Activated T-cell treated with anti-CD3 and anti-CD28 coated beads for 4 hours (primary cell): ENCODE measurements at places on chromosomes 13 and 19.

GRCh38 chr19:14048443-14049153, 13.3 kb downstream of the PALM3 start:
- peak; percentile 77 for DNase-seq

DNA sequence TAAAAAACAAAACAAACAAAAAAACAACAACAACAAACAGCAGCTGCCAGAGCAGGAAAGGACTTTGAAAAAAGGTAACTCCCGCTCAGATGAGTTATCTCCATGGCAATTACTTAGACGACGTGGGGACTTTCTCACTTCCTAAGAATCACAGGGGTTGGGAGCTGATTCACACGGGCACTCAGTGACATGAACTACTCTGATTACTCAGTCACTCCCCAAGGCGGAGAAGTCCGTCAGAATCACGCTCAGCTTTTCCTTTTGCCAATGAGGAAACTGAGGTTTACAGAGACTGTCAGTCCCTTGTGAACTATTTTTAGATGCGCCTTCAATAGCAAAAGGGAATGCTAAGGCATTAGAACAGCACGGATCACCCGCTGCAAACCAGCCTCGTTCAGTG, 32.3 kb upstream of the MATK start:
- DNase-seq: no peak

DNA sequence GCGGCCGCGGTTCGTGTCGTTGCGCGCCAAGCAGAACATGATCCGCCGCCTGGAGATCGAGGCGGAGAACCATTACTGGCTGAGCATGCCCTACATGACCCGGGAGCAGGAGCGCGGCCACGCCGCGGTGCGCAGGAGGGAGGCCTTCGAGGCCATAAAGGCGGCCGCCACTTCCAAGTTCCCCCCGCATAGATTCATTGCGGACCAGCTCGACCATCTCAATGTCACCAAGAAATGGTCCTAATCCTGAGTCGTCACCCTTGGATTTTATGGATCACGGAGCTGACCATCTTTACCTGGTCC, 475 bp downstream of the MRPL57 start:
- no peak for DNase-seq

GRCh38 chr19:13115936-13116281, 631 bp downstream of the TRMT1 start:
- no peak for DNase-seq

- no peak for DNase-seq
These were observed 45.4 kb downstream of the WDFY2 start for GRCh38 chr13:51629491-51630287.

DNA sequence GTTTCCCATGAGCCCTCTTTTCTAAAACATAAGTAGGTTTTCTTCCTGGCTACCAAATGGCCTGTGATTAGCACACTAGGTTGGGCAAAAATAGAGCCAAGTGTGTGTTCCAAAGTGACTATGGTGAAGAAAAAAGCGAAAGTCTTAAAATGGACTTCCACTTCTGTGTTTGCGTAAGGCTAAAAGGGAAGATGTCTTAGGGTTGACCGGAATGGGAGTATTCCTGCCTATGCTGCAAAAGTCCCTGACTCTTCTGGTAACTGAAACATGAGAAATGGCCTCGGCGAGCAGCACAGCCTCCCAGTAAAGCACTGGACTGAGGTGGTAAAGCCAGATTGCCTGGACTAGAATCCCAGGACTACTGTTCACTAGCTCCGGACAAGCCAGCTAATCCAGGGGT, 2.4 kb upstream of the FPR1 start:
- no peak for DNase-seq

GRCh38 chr19:33712268-33712667, 84.4 kb upstream of the KCTD15 start:
- DNase-seq: no peak

DNA sequence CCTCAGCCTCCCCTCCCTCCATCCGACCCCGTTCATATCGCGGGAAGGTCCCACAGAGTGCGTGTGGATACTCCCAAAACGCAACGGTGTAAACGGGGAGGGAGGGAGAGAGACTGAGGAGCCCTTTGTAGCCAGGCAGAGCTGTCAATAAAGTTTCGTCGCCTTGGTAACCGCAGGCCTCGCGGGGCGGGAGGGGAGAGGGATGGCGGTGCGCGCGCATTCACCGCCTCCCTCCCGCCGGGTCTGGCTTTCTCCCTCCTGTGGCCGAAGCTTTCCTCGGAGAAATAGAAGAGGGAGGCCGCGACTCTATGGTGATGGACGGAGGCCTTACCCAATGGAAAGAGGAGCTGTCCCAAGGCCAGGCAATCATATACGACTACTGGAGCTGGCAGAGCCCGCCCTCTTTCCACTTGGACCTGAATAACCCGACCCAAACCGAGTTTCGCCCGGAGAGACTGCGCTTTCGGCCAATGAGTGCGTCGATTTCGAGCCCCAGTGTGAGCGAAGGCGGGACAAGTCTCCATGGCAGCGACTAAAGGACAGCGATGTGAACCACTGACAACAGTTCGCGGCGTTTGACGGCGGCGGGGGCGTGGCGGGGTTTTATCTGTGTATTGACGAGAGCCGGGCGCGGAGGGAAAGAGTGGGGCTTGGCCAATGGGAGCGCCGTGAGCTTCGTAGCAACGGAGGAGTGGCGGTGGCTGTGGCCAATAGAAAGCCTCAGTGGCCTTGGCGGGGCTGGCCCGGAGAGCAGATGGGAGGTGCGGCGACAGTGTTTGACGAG, at the start of gene KMT5C:
TSS of gene KMT5C (plus strand) at position 772 of the 784 bp plus-strand sequence. CDS start 2,061 bp downstream, outside the sequence.
- DNase-seq: peak; percentile 100

GRCh38 chr13:51935326-51936171, 73.8 kb downstream of the CCDC70 start:
- DNase-seq: no peak

DNA sequence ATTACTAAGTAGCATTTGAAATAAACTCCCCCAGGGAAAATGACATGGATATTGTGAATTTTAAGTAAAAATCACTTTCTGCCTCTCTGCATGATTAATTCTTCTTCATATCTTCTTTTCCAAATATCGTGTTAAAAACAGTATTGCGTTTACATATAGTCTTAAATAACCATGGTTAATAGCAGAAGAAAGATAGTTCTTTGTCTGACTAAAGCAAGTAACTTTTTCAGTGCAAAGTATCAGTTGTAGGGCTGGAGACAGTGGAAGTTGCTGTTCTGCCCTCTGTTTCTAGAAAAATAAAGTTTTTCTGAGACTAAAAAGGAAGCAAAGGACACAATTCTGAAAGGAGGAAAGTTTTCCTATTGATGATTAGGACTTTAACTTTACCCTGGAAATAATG, 330.2 kb downstream of the NDFIP2 start:
- DNase-seq: no peak

GRCh38 chr13:38902551-38902950, 88.1 kb downstream of the STOML3 start:
- DNase-seq: no peak

DNA sequence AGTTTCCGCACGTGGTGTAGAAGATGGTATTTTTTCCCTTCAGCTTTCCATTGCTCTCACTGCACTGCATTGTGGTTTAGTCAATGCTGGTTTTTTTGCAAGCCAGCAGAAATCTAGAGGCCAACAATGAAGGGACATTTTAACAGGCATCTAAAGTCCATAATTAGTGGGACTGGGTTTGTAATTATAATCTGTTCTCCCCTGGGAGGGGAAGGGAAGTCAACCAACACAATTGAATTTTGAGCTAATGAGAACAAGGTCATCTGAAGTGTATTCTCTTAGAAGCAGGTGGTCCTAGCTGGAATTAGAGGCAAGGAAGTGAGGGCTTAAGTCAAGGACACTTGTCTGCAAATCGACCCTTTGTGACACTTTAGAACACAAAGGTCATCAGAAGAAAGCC, 156.4 kb downstream of the MYO16 start:
- DNase-seq: no peak

DNA sequence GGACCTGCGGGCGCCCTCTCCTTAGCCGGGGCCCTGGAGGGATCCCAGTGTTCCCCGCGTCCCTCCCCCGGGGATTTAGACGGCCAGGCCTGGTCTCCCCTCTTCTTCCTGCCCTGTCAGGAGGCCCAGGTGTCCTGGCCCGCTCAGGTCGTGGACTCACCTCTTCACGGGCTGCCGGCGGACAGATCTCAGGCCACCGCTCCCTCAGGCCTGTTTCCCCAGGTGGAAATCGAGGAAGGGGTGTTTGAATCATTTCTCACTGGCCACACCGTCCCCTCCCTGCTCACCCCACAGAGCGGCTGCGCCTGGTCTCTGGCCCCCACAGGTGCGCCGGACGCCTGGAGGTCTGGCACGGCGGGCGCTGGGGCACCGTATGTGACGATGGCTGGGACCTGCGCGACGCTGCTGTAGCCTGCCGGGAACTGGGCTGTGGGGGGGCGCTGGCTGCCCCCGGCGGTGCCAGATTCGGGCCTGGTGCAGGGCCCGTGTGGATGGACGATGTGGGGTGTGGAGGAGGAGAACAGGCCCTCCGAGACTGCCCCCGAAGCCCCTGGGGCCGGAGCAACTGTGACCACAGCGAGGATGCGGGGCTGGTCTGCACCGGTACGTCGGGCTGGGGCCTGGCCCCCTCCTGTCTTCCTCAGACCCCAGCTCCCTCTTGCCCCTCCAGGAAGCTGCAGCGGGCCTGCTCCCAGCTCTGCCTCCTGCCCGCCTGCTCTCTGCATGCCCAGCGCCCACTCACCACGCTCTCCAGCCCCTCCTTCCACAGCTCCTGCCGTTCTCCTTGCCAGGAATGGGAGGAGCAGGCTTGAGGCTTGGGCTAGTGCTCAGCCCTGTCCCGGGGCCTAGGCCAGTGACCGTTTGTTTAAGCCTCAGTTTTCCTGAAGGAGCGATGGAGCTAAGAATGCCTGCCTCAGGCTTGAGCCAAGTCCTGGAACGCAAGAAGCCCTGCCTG, 2.5 kb downstream of the SSC5D start:
- no peak for DNase-seq

DNA sequence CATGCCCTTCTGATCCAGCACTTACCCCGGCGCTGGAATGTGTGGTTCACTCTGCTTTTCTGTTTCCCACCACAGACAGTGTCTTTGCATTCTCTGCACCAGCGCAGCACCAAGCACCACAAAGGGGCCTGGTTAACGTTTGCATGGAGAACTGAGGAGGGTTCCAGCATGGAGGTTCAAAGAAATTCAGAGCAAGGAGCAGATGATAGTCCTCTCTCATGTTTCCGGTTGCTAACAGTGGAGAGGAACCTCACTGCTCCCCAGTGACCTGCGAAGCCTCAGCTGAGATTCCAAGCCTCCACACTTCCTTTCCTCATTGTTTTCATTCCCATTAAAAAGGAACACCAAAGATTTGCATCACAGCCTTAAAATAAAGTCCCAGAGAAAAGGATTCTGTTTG, 99.7 kb downstream of the STARD13 start:
- DNase-seq: no peak

- no peak for DNase-seq
These were observed 499.5 kb upstream of the GPC6 start for GRCh38 chr13:92727118-92727517.

DNA sequence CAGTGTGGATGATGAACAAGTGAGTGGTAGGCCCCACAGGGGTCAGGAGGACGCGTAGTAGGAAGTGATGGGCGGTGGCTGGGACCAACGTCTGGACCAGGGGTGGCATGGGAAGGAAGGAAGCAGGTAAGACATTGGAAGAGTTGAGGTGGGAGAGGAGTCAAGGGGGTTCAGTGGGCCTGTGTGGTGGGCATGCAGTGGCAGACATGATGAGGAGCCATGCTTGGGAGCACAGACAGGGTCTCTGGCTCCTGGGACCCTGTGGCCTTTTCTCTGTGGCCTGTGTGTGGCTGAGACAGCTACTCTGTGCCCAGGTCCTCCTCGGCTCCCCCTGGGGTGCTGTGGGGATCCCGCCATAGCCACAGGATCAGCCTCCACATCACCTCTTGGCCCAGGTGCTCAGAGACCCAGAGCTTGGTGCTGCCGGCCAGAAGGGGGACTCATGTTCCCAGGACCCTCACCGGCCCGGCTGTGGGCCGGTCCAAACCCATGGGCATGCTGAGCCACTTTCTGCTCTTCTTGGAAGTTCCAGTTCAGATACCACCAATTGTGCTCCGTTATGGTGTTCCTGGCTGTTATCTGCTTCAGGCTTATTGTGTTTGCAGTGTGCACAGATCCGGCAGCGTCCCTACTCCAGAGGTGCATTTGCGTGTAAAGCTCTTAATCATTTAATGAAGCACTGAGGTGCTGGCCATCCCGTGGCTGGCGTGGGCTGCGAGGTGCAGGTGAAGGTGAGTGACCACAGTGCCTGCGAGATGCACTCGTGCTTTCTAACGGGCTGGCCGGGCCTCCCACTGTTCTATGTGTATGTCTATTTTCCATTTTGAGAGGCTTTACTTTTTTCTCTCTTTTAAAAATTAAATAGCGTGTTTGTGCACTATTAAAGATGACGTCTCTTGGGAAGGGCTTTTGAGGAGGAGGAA, 147.9 kb downstream of the TEX29 start:
- DNase-seq: no peak

GRCh38 chr19:13128583-13128982, 10.5 kb downstream of the NACC1 start:
- DNase-seq: no peak

DNA sequence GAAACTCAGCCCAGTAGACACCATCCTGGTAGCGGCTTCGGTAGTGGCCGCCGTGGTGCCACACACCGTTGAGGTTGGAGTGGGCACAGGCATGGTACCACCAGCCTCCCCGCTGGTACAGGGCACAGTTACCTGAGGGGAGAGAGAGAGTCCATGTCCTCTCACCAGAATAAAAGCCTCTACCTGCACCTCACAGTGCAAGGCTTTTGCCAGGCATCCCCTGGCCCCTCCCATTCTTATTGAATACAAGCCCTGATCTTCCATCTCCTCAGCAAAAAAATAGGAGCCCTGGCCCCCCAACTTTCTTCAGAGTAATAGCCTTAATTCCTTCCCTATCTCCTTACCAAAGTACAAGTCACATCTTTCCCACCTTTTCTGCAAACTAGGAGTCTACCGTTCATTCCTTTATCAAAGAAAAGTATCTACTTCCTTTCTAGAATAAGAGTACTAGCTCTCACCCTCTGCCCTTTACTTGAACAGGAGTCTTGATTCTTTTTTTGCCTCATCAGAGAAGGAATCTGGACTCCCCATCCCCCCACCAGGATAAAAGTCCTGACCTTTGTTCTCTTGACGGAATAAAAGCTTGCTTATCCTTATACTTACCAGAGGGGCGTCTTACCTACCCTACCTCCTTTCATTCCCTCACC, 6.7 kb downstream of the SHFL start:
- no peak for DNase-seq

GRCh38 chr13:33259296-33259695, 26.3 kb downstream of the STARD13 start:
- no peak for DNase-seq
